ENCODE measurements at places on chromosomes 12 and 14. TPM values are rescaled to one million over a fixed set of nuclear protein-coding genes. Genes with fewer than 3 reads are reported as not detected.

GRCh38 chr14:77458249-77458950 is 507 bp downstream of the AHSA1 start:
- peak overlapping the region; percentile 99 for H3K4me3 ChIP-seq
- peak overlapping the region; percentile 86 for H3K27ac ChIP-seq
- peaks cover 26% of the 10 kb centered on the region for H3K4me1 ChIP-seq
- DNase-seq: no peak
- H3K27me3 ChIP-seq: no peaks in the 10 kb centered on the region

DNA sequence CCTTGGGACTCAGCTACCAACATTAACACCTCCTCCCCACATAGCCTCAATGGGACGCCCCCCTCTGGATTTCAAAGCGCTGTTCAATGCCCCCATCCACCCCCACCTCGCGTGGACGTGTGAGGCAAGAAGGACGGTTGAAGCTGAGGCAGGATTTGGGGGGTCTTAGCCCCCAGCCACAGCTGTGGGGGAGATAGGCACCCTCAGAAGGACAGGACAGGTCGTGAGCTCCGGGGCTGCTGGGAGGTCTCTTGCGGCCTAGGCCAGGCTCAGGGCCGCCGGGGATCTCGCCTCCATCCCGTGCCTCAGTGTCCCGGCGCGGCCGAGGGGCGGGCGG is 8.3 kb upstream of the SP7 start:
- no peaks in the 10 kb centered on the region for H3K27me3 ChIP-seq
- no peak overlapping the region for H3K4me3 ChIP-seq
- H3K36me3 ChIP-seq: no peaks in the 10 kb centered on the region

GRCh38 chr12:47717443-47718193 is 7.7 kb downstream of the ENDOU start:
- no peak overlapping the region for H3K4me3 ChIP-seq
- peak overlapping the region; percentile 87 for H3K27ac ChIP-seq
- H3K36me3 ChIP-seq: no peaks in the 10 kb centered on the region
- no peaks in the 10 kb centered on the region for H3K27me3 ChIP-seq
- peak; percentile 91 for DNase-seq

DNA sequence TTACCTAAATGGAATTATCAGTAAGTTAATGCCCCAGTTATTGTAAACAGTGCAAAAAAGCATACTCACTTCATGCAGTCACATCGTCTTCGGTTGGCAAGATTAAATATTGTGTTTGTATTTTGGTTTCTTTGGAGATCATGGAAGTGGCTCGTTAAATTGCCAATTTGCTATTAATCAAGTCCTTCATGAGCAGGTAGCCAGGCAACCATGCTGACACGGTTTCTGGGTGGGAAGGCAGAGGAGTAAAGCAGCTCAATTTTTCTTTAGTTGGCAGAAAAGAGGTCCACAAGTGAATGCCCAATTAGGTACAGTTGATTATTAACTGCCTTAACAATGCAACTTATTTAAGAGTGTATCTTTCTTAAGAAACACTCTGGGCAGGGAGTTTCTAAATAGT is 43.9 kb downstream of the PPP4R3A start:
- peaks cover 51% of the 10 kb centered on the region for H3K36me3 ChIP-seq
- no peaks in the 10 kb centered on the region for H3K27me3 ChIP-seq
- no peak overlapping the region for H3K27ac ChIP-seq
- DNase-seq: no peak

- peak overlapping the region; percentile 56 for H3K27ac ChIP-seq
- H3K27me3 ChIP-seq: no peaks in the 10 kb centered on the region
- no peak overlapping the region for H3K4me3 ChIP-seq
- no peaks in the 10 kb centered on the region for H3K36me3 ChIP-seq
- no peak for DNase-seq
- H3K4me1 ChIP-seq: peaks cover 47% of the 10 kb centered on the region
These were observed 32.4 kb downstream of the FERMT2 start for GRCh38 chr14:52918486-52918885.

- no peaks in the 10 kb centered on the region for H3K27me3 ChIP-seq
- H3K4me3 ChIP-seq: no peak overlapping the region
- no peaks in the 10 kb centered on the region for H3K36me3 ChIP-seq
- no peak for DNase-seq
- no peak overlapping the region for H3K27ac ChIP-seq
These were observed 183.6 kb upstream of the SLC38A2 start for GRCh38 chr12:46556105-46556559.

DNA sequence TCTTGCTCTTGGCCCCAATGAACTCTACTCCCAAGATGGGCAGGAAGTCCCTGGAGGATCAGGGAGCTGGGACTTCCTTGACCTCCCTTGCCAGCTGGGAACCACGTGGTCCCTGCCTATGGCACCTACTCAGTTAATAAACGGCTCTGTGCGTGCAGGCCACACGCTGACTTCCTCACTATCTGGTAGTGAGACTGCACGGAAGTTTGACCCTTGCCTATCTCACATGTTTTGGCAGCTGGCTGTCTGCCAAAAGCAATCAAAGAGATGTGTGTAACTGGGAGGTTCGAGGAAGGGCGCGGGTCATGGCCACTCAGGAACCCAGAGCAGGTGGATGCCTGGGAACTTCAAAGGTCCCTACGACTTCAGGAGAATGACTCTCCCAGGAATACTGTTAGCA is 57.9 kb downstream of the RFLNA start:
- H3K4me1 ChIP-seq: peaks cover 10% of the 10 kb centered on the region
- no peak overlapping the region for H3K4me3 ChIP-seq
- H3K27me3 ChIP-seq: no peaks in the 10 kb centered on the region
- H3K27ac ChIP-seq: no peak overlapping the region
- peaks cover 99% of the 10 kb centered on the region for H3K36me3 ChIP-seq

DNA sequence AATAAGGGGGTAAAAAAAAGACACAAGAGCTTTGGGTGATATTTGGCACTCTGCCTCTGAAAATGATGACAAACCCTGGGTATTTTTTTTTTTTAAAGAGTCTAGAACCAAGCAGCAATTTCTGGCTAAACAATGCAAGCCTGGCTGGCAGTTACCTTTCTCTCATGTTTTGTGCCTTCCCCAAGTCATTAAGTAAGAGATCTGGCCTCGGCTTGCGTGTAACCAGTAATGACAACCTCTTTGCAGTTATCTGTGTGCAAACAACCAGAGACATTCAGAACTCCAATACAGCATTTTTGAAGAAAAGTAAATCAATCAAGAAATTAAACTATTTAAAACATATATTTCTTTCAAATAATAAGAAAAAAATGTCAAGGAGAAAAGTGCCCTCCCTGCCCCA is 167.5 kb downstream of the KCNC2 start:
- H3K27me3 ChIP-seq: no peaks in the 10 kb centered on the region
- no peaks in the 10 kb centered on the region for H3K36me3 ChIP-seq
- no peak for DNase-seq
- no peak overlapping the region for H3K4me3 ChIP-seq

- no peaks in the 10 kb centered on the region for H3K4me1 ChIP-seq
- H3K27me3 ChIP-seq: no peaks in the 10 kb centered on the region
- no peak overlapping the region for H3K4me3 ChIP-seq
- no peaks in the 10 kb centered on the region for H3K36me3 ChIP-seq
These were observed 84.1 kb upstream of the TBX3 start for GRCh38 chr12:114767906-114768722.

GRCh38 chr12:80769553-80770140 is 52.9 kb downstream of the MYF5 start:
- no peak overlapping the region for H3K4me3 ChIP-seq
- no peak overlapping the region for H3K27ac ChIP-seq
- DNase-seq: no peak
- H3K36me3 ChIP-seq: no peaks in the 10 kb centered on the region

- no peak overlapping the region for H3K4me3 ChIP-seq
- H3K4me1 ChIP-seq: no peaks in the 10 kb centered on the region
- no peak overlapping the region for H3K27ac ChIP-seq
- no peaks in the 10 kb centered on the region for H3K27me3 ChIP-seq
- no peak for DNase-seq
These were observed 1.6 kb downstream of the MGAT4C start for GRCh38 chr12:86254399-86255107.

DNA sequence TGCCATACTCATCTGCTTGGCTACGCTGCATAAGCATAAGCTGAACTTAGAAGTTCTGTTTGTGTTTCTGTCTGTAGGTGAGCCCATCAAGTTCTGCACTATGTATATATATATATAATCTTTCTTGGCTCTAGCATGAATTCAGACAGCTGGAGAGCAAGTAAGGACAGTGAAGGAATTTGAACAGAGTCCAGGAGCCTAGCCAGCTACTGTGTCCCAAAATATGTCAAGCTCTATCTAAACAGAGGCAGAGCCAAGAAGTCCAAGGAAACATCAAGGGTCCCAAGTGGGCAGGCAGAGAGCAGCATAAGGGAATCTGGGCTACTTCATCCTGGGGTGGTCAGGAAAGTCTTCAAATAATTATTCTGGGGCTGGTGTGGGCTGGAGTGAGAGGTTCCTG is 118.5 kb upstream of the NPAS3 start:
- H3K4me3 ChIP-seq: no peak overlapping the region
- H3K27ac ChIP-seq: no peak overlapping the region
- H3K27me3 ChIP-seq: no peaks in the 10 kb centered on the region
- DNase-seq: no peak
- no peaks in the 10 kb centered on the region for H3K36me3 ChIP-seq

DNA sequence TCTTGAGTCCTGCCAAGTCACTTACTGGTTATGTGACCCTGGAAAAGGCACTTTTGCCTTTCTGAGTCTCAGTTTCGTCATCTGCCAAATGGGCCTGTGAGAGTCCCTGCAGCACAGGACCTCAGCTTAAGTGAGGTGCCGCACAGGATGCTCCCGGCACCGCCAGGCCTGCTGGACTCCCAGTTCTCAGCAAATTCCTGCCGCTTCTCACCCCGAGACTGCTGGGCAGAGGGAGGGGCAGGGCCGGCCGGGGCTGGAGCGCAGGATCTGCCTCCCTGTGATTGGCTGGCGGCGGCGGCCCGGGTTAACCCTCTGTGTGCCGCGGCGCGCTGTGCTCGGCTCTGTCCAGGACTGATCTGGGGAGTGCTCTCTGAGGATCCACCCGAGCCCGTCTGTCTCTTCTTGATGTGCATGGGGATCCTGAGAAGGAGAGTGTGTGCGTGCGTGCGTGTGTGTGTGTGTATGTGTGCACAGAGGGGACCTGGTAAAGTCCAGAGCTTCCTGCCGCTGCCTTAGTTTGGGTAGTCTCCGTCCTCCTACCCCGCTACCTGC is 8.6 kb downstream of the SETD1B start:
- H3K4me3 ChIP-seq: peak overlapping the region; percentile 50
- H3K27ac ChIP-seq: peak overlapping the region; percentile 78
- peaks cover 72% of the 10 kb centered on the region for H3K36me3 ChIP-seq
- peak; percentile 95 for DNase-seq

DNA sequence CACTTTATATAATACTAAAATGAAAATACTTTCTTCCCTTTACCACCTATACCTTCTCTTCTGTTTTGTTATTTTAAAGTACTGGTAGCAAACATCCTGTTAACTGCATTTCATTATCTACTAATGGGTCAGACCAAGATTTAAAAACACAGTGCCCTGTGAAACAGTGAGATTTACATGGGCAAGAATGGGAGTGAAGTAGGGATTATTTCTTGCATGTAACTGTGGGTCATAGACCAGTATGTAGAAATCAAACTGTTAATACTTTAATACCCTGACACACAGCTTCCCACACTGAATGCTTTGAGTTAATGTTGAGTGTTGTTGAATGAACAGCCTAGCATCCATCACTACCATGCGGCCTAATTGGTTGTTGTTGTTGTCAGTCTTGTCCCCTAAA is 61.6 kb downstream of the PLEKHA5 start:
- H3K36me3 ChIP-seq: no peaks in the 10 kb centered on the region
- no peak overlapping the region for H3K4me3 ChIP-seq
- no peak overlapping the region for H3K27ac ChIP-seq
- peaks cover 8% of the 10 kb centered on the region for H3K4me1 ChIP-seq
- DNase-seq: no peak

- H3K27me3 ChIP-seq: no peaks in the 10 kb centered on the region
- H3K27ac ChIP-seq: no peak overlapping the region
- no peaks in the 10 kb centered on the region for H3K36me3 ChIP-seq
- DNase-seq: no peak
- peaks cover 5% of the 10 kb centered on the region for H3K4me1 ChIP-seq
These were observed 54.4 kb upstream of the BDKRB2 start for GRCh38 chr14:96150214-96150613.

- H3K27ac ChIP-seq: no peak overlapping the region
- no peak overlapping the region for H3K4me3 ChIP-seq
- DNase-seq: no peak
- H3K4me1 ChIP-seq: peaks cover 10% of the 10 kb centered on the region
- H3K27me3 ChIP-seq: no peaks in the 10 kb centered on the region
These were observed 274.6 kb upstream of the TBX3 start for GRCh38 chr12:114958538-114958937.

DNA sequence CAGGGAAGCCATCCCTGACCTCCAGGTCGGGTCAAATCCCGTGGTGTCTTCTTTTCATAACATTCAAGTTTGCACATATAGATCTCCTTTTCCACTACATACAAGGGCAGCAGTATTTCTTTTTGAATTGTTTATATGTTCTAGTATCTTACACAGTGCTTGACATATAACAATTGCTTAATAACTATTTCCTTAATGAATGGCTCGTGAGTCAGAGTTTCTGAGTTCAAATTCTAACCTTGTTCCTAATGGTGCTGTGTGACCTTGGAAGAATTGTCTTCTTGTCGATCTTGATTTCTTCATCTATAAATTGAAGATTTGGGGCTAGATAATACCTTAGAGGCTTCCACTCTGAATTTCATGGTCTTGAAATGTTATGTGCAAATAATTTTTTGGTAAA is 57.2 kb upstream of the PELI2 start:
- no peak overlapping the region for H3K4me3 ChIP-seq
- no peaks in the 10 kb centered on the region for H3K36me3 ChIP-seq
- H3K27ac ChIP-seq: no peak overlapping the region
- H3K27me3 ChIP-seq: no peaks in the 10 kb centered on the region
- no peaks in the 10 kb centered on the region for H3K4me1 ChIP-seq

DNA sequence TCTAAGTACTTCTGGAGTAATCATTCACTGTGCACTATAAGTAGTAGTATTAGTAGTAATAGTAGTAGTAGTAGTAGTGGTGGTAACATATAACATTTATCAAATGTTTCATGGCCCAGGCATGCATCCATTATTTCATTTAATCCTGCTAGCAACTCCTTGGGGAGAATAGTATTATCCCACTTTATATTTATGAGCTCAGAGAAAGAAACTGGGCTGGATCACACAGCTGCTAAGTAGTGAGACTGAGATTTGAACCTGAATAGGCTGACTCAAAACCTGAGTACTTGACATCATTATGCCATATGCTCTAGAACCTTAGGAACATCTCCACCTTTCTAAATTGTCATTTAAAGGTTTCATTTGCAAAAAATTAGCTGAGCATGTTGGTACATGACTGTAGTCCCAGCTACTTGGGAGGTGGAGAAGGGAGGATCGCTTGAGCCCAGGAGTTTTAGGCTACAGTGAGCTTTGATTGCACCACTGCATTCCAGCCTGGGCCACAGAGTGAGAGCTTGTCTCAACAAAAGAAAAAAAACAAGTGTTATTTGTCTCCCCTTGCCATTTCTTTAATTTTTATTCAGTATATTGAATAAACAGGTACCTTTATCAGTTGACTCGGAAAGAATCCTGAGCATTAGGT is 11.4 kb upstream of the NID2 start:
- H3K4me1 ChIP-seq: no peaks in the 10 kb centered on the region
- no peak overlapping the region for H3K27ac ChIP-seq
- no peak for DNase-seq
- no peaks in the 10 kb centered on the region for H3K36me3 ChIP-seq
- H3K4me3 ChIP-seq: no peak overlapping the region

Gene TOMM20L
- total RNA-seq: not detected

Gene CSRP2
- 9.9 TPM for total RNA-seq

Gene ADAM21
- total RNA-seq: not detected

Gene SRP54
- total RNA-seq: 45.8 TPM

Gene ADCY4
- total RNA-seq: 127 TPM

Gene WNK1
- 274 TPM for total RNA-seq

Gene SPATS2
- 18.2 TPM for total RNA-seq

Gene TEX52
- not detected for total RNA-seq

Measured in upper lobe of left lung (tissue), 6 donors.